ENCODE measurements at places on chromosomes 6 and 20. TPM values are rescaled to one million over a fixed set of nuclear protein-coding genes. Genes with fewer than 3 reads are reported as not detected.

DNA sequence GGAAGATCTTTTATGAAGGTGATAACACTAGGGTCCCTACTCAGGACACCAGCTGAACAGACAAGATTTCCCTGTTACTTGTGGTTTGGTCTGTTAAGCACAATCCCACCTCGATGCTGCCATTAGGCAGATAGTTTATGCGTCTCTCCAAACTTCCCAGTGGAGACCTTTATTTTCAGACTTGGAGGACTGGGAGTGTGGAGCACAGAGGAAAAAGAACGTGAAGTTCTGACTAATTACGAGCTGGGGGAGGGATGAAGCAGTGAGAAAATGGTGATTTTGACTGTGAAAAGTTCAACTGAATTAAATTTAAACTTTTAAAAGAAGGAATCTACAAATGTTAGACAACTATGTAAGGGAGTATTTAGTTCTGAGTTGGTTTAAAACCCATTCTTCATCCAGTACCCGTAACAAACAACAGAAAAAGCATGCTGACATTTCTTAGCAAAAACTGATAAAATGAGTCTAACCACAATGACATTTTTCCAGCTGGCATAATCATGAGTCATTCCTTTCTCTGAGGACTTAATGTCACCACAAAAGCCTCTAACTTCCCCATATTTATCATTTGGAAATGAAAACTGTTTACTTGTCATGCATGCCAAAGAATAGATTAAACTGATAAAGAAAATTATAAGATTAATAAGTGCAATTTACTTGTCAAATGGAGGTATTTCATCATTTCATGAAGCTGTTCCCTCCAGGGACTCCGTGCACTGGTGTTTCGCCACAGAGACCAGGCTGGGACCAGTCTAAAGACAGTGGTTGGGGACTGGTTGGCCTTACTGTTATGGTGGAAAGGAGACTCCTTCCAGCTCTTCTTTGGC lies 113.3 kb upstream of the SSTR4 start:
- H3K27me3 ChIP-seq = peaks cover 3% of the 10 kb centered on the region
- H3K36me3 ChIP-seq = no peaks in the 10 kb centered on the region
- H3K27ac ChIP-seq = no peak overlapping the region
- DNase-seq = no peak

- H3K27ac ChIP-seq = no peak overlapping the region
- H3K4me1 ChIP-seq = no peaks in the 10 kb centered on the region
- H3K4me3 ChIP-seq = no peak overlapping the region
Measured at GRCh38 chr6:17179530-17180073, 77.8 kb downstream of the STMND1 start.

DNA sequence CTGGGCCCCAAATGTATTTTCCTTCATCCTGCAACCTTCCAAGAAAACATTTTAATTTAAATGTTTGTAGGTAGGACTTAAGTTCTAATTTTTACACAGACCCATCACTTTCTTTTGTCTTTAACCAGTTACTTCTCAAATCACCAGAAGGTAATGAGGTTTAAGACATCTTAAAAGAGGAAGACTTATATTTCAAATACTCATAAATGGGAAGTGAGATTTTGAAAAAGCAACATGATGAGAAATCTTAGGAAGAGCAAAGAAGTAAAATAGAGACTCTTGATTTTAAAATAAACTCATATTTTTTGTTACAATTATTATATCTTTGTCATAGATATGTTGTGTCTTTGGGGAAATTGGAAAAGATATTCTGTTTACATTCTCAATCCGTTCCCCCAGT lies 82.3 kb downstream of the SYNE1 start:
- H3K27ac ChIP-seq = no peak overlapping the region
- H3K4me3 ChIP-seq = no peak overlapping the region
- peaks cover 2% of the 10 kb centered on the region for H3K27me3 ChIP-seq
- H3K36me3 ChIP-seq = no peaks in the 10 kb centered on the region

LST1 gene
- total RNA-seq = 33.3 TPM

LY6G6D gene
- not detected for total RNA-seq

DNA sequence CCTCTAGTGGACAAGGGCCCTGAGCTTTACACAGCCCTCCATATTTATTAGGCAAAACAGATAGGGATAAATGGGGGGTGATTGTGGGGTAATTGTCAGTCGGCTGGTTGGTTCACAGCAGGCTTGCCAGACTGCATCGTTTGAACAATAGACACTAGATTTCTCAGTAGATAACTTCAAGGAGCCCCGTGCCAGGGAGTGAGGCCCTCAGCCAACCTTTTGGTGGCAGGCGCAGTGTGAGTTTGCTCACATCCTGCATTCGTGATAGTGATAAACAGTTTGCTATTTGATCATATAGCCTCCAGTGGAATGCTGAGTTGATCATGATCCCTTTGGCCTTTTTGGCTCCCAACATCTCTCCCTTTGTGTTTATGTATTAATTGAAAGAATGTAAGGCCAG lies 3.6 kb upstream of the ABHD12 start:
- no peak for DNase-seq
- no peak overlapping the region for H3K4me3 ChIP-seq
- peaks cover under 1% of the 10 kb centered on the region for H3K36me3 ChIP-seq
- peaks cover 10% of the 10 kb centered on the region for H3K4me1 ChIP-seq
- H3K27me3 ChIP-seq = peaks cover 8% of the 10 kb centered on the region
- H3K27ac ChIP-seq = no peak overlapping the region

- H3K4me3 ChIP-seq = peak overlapping the region; percentile 31
- no peak for DNase-seq
- peak overlapping the region; percentile 89 for H3K27ac ChIP-seq
- no peaks in the 10 kb centered on the region for H3K27me3 ChIP-seq
- H3K4me1 ChIP-seq = peaks cover 75% of the 10 kb centered on the region
- peaks cover 75% of the 10 kb centered on the region for H3K36me3 ChIP-seq
Measured at GRCh38 chr20:41432746-41433145, 66.1 kb upstream of the EMILIN3 start.

NT5DC1 gene
- 30.2 TPM for total RNA-seq

- H3K27me3 ChIP-seq = peaks cover 61% of the 10 kb centered on the region
- H3K27ac ChIP-seq = no peak overlapping the region
- no peak for DNase-seq
- no peak overlapping the region for H3K4me3 ChIP-seq
Measured at GRCh38 chr6:165662041-165662748, 846 bp downstream of the PDE10A start.

Data from activated CD4-positive, alpha-beta T cell treated with anti-CD3 and anti-CD28 coated beads, Interleukin-2, amount 10 ng/mL, durations not matched to agents 7 days and 5 days (primary cell).